Activated CD8-positive, alpha-beta memory T cell treated with anti-CD3 and anti-CD28 coated beads, Interleukin-2, amount 10 ng/mL, durations not matched to agents 7 days and 5 days (primary cell): ENCODE measurements at places on chromosomes 13 and 19.
A peak's percentile ranks its signal among the peaks of the same experiment; 100 is the strongest.

- DNase-seq = no peak
Observed at GRCh38 chr19:41194157-41194552, 1.1 kb downstream of the CYP2S1 start.

- no peak for DNase-seq
Observed at GRCh38 chr13:43965459-43965845, 85.7 kb downstream of the LACC1 start.

GRCh38 chr13:102854675-102855074 lies 8.8 kb downstream of the ERCC5 start:
- DNase-seq = peak; percentile 59

- no peak for DNase-seq
Observed at GRCh38 chr13:93262729-93263345, 36.2 kb downstream of the GPC6 start.

- DNase-seq = no peak
Observed at GRCh38 chr19:46785054-46785979, 3.1 kb downstream of the SLC1A5 start.

DNA sequence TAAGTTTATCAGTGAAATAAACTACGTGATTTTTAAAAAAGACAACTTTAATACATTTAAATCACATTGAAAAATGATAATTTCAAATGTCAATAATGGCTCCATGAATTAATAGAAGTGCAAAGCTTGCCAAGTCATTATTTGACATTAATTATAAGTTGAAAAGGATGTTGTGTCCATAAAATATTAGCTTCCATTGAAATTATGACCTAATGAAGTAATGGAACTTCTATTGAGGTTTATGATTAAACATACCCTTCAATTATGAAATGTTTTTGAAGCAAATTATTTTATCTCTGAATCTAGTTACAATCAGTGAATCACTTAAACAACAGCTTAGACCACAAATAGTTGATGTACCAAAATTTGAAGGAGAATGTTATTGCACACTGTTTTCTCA lies 144.2 kb downstream of the SLITRK6 start:
- no peak for DNase-seq

GRCh38 chr19:50723735-50724521 lies 764 bp downstream of the CLEC11A start:
- DNase-seq = no peak

GRCh38 chr19:45195764-45196163 lies 17.2 kb downstream of the BLOC1S3 start:
- no peak for DNase-seq

GRCh38 chr13:110593430-110594130 lies 21.8 kb upstream of the NAXD start:
- no peak for DNase-seq

DNA sequence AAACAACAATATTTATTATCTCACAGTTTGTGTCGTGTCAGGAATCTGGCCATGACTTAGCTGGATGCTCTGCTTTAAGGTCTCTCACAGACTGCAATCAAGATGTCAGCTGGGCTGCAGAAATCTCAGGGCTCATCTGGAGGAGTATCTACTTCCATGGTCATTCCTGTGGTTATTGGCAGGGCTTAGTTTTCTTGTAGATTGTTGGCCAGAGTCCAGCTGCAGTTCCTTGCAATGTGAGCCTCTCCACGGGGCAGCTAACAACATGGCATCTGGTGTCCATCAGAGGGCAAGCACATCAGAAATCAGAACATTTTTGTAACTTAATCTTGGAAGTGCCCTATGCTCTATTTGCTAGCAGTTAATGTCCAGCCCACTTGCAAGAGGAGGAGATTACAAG lies 45.7 kb upstream of the TDRD3 start:
- no peak for DNase-seq

- DNase-seq = no peak
Observed at GRCh38 chr19:33290082-33290815, 12.1 kb downstream of the CEBPA start.

- DNase-seq = no peak
Observed at GRCh38 chr13:85212692-85213091, 586.5 kb downstream of the SLITRK6 start.

GRCh38 chr19:3852614-3853254 lies 16.1 kb downstream of the ZFR2 start:
- DNase-seq = peak; percentile 51

- DNase-seq = no peak
Observed at GRCh38 chr13:75760131-75761021, 124.2 kb downstream of the LMO7 start.

- no peak for DNase-seq
Observed at GRCh38 chr13:110876609-110877008, 38.3 kb downstream of the ANKRD10 start.

DNA sequence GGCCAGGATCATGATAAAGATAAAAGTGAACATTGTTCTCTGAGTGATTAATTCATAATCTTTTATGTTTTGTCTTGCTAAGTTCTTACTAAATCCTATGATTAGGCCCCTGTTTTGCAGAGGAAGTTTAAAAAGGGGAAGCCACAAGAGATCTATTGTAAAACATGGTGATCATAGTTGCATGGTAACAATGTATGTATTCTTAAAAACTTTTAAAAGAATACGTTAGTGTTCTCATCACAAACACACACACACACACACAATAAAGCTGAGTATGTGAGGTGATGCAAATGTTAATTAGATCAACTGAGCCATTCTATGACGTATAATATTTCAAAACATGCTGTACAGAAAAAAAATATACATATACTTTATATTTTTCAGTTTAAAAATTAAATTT lies 51.2 kb downstream of the MBD3L2B start:
- no peak for DNase-seq

DNA sequence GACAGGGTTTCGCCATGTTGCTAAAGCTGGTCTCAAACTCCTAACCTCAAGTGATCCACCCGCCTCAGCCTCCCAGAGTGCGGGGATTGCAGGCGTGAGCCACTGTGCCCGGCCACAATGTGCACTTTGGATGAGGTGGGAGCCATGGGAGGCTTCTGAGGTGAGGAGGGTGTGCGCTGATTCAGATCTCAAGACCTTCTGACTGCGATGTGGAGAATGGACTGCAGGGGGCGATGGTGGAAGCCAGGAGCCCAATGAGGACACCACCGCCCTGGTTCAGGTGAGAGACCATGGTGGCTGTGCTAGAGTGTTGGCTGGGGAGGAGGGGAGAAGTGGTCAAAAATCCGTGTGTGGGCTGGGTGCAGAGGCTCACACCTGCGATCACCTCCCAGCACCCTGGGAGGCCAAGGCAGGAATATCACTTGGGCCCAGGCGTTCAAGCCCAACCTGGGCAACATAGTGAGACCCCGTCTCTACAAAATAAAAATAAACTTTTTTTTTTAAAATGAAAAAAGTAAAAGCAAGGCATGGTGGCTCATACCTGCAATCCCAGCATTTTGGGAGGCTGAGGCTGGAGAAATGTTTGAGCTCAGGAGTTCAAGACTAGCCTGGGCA lies 5.6 kb downstream of the INAFM1 start:
- DNase-seq = peak; percentile 77

DNA sequence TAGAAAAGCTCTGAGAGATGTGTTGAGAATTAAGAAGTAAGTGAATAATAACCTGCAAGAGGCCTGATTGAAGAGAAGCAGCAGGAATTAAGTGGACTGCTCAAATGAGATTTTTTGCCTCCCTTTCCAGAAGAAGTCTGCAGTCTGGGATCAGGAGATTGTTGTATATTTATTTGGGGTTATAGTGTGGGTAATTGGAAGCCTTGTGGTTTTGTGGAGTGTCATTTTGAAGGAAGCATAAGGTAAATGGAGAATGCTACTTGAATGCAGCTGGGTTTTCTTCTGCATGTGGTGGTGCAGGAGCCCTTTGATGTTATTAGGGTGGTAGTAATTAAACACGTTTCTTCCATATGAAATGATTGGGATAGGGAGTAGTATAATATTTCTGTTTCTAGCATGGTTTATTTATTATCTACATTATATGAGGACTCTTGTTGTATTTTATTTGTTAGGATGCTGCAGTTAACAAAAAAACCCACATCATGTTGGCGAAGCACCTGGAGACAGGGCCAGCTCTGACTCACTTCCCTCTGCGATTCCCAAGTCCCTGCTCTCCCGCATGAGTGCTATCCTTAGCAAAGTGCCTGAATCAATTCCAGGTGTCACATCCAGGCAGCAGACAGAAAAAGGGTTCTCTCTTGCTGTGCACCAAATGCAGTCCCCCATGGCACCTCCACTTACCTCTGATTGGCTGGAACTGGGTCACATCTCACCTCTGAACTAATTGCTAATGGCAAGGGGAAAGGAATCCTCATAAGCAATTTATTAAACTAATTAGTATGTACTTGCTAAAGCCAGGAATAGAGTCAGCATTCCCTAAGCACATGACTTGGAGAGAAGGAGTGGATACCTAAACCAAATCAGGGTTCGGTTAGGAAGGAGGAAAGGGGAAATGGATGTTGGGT lies 54.8 kb downstream of the DGKH start:
- no peak for DNase-seq

GRCh38 chr13:99811067-99811700 lies 160.4 kb downstream of the ZIC5 start:
- no peak for DNase-seq

- DNase-seq = no peak
Observed at GRCh38 chr19:3780786-3781304, 5.3 kb downstream of the MATK start.

DNA sequence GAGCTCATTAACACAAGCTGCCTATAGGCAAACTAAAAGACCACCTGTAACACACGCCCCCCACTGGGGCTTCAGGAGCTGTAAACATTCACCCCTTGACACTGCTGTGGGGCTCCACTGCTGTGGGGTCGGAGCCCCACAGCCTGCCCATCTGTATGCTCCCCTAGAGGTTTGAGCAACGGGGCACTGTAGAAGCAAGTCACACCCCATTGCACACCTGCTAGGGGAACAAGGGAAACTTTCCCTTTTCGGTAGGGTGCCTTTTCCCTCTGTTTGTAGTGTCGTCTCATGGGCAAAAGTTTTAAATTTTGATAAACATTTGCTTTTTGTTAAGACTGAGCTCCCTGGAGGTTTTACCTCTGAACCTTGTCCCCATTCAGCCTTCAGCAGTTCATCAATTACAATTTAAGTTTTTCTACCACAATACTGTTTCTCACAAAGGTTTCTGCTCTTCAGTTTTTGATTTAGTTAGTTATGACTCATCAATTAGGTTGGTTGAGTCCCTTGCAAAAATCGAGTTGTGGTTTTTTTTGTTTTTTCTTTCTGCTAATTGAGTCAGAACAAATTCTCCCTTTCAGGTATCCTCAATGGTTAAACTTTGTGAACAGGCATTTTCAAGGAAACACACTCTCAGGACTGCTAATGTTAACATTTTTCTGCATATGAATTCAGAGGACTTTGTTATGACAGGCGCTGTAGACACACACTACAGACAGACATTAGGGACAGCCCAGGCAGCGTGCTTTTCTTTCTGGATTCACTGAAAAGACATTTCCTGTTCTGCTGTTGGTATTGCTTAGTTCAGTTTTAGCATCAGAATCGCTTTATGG lies 35.1 kb downstream of the ZNF433 start:
- DNase-seq = no peak

DNA sequence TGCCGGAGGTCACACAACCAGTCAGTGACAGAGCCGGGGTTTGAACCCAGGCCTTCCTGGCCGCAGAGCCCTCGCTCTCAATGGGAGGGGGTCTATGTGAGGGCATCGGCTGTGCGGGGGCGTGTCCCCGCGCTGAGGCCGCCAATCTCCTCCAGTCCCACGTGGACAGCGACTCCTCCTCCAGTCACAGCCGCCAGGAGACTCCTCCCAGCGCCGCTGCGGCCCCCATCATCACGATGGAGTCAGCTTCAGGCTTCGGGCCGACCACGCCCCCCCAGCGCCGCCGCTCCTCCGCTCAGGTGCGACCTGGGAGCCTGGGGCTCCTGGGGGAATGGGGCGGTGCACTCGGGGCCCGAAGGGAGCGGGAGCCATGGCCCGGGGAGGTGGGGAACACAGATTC lies 6.0 kb downstream of the SPRED3 start:
- DNase-seq = peak; percentile 89

- no peak for DNase-seq
Observed at GRCh38 chr13:44805585-44805984, 183.7 kb downstream of the NUFIP1 start.

GRCh38 chr19:17305216-17305516 lies 506 bp upstream of the MRPL34 start:
- DNase-seq = no peak

GRCh38 chr19:33647146-33647545 lies 25.4 kb downstream of the CHST8 start:
- DNase-seq = no peak

GRCh38 chr13:21744149-21744548 lies 73.3 kb downstream of the FGF9 start:
- no peak for DNase-seq

- no peak for DNase-seq
Observed at GRCh38 chr13:51478418-51479198, 25.8 kb upstream of the INTS6 start.

GRCh38 chr13:29196409-29197074 lies 376.4 kb downstream of the MTUS2 start:
- no peak for DNase-seq

GRCh38 chr13:107574517-107575210 lies 640.7 kb downstream of the LIG4 start:
- DNase-seq = no peak
